ENCODE measurements at places on chromosomes 16 and 17.
A peak's percentile ranks its signal among the peaks of the same experiment; 100 is the strongest.

DNA sequence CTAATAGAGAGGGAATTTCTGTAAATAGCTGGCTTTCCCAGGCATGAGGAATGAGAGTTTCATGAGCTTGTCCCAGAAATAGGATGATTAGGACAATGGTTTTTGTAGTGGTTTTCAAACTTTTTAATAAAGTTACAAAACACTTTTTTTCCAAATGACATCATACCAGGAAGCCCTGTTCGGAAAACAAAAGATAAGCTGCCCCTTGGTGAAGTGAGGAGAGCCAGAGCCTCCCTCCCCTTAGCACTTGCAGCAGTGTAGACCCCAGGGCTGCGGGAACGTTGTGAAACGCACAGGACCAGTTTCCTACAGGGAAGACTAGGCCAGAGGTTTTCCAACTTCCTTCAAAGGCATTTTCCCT is 7.6 kb downstream of the FBRS start:
- DNase-seq = no peak

DNA sequence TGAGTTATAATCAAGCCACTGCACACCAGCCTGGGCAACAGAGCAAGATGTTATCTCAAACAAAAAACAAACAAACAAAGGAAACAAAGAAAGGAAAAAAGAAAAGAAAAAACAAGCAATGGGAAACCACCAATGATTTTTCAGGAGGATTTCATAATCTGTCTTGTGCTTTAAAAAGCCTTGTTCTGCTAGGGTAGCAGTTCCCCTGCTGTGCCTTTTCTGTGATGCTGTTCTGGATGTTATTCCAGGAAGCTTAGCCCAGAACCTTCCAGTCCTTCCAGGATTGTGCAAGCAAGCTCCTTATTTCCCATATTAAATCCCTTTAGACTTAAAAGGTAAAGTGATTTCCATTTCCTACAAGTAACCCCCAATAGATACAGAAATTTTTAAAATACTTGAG is 171.1 kb downstream of the ABCC12 start:
- DNase-seq = no peak

- no peak for DNase-seq
These were observed 95.2 kb upstream of the SMIM36 start for GRCh38 chr17:55606488-55606815.

DNA sequence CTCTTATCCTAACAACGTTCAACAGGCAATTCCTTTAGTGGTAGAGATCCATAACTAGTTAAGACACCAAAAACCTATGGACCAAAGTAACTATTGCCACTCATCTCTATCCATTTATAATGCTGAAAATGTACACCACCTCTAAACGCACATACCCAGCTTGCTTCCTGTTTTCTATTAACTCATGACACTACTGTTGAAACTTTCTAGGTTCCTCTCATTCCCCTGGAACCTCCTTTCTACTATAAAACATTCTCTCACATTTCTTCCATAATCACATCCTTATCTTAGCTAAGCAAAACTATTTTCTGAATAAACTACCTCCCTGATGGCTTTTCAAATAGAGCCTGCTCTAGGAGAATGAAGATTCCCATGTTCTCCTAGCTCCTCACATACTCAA is 42.9 kb upstream of the KSR1 start:
- DNase-seq = no peak

- DNase-seq = no peak
These were observed 51.8 kb downstream of the C16orf82 start for GRCh38 chr16:27118526-27118925.

DNA sequence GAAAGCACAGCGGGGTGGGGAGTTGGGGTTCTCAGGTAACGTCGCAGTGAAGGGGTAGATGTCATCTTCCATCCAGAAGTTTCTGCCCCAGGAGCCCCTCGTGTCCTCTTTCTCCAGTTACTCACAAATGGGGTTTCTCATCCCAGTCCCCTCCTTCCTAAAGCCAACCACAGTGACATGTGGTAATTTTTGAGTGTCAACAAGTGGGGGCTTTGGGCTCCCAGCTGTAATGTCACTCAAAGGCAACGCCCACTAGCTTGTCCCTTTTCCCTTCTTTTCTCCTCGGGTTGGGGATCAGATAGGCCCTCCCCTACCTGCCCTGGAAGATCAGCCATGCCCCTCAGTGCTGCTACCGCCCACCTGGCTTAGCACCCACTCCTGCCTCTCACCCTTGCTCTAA is 14.4 kb downstream of the IRX5 start:
- DNase-seq = no peak

GRCh38 chr17:81468111-81468769 is 44.4 kb downstream of the ACTG1 start:
- DNase-seq = no peak

DNA sequence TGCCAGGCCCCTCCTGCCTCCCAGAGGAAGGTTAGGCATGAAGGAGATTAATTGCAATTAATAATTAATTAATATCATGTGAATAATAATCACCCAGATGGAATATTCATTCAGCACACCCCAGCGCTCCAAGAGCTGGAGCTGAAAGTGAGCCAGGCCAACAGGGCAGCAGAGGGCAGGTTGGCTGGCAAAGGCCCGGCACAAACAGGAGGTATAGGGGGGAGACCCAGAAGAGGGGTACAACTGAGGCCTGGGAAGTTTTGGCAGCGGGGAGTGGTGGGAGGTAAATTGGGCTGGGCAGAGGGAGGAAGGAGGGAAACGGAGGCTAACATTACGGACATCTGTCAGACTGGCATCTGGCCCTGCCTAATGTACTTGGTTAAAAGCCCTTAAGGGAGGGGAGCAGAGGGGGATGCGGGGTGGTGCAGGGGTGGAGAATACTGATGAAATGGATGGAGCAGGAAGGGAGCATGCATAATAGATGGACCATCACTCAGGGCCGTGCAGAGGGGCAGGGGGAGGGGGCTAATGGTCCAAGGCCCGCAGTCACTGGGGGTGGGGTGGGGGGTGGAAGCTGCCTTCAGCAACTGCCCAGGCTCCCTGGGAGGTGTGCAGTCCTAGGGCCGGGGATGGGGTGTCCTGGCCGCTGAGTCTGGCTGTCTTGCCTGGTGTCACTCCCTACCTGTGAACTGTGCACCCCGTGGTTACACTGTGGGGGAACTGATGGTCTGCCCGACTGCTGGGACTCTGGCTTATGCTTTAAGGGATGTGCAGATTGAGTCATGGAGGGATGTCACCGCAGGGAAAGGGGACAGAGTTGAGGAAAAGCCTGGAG is 1.9 kb downstream of the ADAM11 start:
- DNase-seq = no peak

- no peak for DNase-seq
These were observed 1.3 kb downstream of the PEMT start for GRCh38 chr17:17590141-17590751.

- DNase-seq = peak; percentile 42
These were observed 28.7 kb downstream of the MPG start for GRCh38 chr16:106623-107324.

DNA sequence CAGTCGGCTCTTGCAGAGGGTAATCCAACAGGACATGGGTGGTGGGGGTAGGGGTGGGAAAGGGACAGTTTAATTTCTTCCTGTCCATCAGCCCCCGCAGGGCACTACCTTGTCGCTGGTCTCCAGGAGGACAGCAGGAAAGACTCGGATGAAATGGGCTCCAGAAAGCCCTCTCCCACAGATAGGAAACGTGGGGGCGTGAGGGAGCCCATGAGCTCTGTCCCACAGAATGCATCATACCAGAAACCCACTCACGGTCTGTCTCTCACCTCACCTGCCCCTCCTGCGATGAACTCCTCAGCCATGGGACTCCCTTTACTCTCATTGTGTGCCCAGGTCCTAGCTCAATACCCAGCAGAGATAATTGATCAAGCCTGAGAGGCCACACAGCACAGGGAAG is 240.1 kb downstream of the GSG1L start:
- DNase-seq = no peak

- no peak for DNase-seq
These were observed 42.7 kb downstream of the IST1 start for GRCh38 chr16:71937868-71938510.

DNA sequence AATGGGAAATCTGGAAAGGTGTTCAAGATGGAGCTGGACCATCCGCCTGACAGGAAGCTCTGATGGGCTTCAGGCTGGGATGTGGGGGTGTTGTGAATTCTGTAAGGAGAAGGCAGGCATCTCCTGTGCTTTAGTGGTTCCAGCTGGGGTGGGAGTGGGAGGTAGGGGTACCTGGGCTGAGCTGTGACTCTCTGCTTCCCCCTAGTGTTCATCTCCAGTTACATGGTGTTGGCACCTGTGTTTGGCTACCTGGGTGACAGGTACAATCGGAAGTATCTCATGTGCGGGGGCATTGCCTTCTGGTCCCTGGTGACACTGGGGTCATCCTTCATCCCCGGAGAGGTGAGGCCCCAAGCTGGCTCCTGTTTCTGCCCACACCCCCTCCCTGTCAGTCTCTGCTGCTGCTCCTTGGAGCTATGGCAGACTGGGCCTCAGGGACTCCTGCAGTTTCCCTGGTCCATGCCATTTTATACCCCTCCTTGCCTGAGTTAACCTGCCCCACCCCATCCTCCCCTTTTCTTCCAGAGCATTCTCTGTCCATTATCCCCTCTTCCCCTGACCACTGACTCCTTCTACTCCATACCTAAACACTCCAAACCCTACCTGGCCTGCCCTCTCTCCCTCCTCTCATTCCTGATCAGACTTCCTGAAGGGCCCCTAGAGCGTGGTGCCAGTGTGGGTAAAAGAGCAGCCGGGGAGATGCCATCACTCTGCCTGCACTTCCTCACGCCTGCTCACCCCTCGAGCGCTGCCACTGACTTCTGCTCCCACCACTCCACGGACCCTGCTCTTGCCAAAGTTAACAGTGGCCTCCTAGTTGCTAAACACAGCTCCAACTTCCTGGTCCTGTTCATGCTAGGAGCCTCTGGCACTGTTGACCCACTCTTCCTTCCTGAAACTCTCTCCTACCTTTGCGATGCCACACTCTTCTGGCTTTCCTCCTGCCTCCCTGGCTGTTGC is 3.4 kb downstream of the SPNS1 start:
- no peak for DNase-seq

DNA sequence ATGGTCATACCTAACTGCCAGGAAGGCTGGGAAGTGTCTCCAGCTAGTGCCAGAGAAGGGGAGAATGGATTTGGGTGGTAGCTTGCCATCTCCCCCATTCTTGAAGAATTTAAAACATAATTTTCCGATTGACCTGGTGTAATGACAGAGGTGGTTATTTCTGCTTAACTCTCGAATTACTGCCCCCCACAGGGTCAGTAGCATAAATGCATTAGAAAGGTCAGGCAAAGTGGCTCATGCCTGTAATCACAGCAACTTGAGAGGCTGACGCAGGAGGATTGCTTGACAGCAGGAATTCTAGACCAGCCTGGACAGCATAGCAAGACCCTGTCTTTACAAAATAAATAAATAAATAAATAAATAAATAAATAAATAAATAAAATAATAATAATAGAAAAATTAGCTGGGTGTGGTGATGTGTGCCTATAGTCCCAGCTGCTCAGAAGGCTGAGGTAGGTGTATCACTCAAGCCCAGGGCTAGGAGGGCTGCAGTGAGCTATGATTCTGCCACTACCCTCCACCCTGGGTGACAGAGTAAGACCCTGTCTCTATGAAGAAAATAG is 27.5 kb downstream of the TMC7 start:
- DNase-seq = no peak

GRCh38 chr17:64390044-64390443 is 616 bp downstream of the PECAM1 start:
- no peak for DNase-seq

DNA sequence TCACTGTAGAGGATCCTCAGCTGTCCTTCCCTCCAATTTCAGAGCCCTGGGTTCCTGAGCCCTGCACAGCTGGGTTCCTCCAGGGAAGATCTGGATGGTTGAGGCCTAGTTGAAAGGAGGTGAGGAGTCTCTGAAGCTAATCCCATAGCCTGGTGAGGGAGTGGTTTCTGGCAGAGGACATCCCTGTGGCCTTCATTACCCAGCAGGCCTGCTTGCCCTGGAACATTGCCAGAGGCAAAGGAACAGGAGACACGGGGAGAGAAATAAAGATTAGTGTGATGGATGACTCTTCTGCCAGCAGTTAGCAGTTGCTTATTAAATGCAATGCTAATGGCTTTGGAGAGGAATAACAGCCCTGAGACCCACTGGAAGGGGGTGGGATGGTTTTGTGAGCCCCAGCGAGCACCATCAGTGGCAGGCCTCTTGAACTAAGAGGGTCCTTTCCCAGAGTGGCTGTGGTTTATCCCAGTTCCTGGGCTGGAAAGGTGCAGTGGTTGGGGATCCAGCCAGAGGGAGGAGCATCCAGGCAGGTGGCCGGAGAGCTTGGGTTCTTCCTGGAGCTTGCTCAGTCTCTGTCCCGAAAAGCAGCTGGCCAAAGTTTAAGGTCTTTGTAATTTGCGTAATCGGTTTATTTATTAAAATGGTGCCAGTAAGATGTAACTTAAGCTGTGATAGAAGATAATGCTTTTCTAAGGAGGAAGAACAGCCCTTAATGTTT is 209.7 kb downstream of the CCDC182 start:
- DNase-seq = no peak

- DNase-seq = no peak
These were observed 44.8 kb upstream of the MSI2 start for GRCh38 chr17:57211543-57211942.

DNA sequence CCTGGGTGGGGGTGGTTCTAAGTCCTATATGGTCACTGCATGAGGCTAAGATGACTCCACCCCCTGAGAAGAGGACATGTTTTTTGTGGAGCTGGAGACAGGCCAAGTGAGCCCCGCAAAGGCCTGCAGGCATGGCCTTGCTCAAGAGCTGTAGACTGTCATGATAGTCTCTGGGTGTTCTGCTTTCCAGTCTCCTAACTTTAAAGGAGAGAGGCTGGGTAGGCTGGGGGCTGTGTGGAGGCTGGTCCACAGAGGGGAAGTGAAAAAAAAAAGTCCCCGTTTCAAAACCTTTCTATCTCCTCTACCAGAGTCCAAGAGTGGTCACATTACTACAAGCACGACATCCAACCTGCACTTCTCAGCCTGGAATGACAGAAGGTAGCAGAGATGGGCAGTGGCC is 27.1 kb downstream of the CDRT4 start:
- DNase-seq = no peak

DNA sequence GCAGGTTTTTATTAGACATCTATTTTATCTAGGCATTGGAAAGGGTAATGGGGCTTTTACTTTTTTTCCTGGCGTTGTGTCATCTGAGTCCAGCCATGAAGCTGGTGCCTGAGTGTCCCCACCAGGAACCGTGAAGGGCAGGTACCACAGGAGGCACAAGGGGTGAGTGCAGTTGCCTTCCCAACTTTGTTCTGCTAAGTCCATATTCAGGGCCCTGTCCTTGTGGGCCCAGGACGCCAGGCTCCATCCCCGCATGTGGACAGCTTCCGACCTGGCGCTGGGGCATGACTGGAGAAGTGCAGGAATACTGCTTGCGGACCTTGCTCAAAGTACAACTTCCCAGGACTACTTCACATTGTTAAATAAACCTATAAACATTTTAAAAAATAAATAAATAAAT is 60.6 kb downstream of the KPNA2 start:
- no peak for DNase-seq

GRCh38 chr16:11430601-11431317 is 85.5 kb downstream of the RMI2 start:
- DNase-seq = no peak

- DNase-seq = no peak
These were observed 3.0 kb upstream of the NRN1L start for GRCh38 chr16:67881621-67882161.
